GM23338 (cell line): ENCODE measurements at places on chromosomes 1 and 21. TPM values are rescaled to one million over a fixed set of nuclear protein-coding genes. Genes with fewer than 3 reads are reported as not detected.
A peak's percentile ranks its signal among the peaks of the same experiment; 100 is the strongest.

GRCh38 chr1:92804721-92805201, 19.9 kb upstream of the EVI5 start:
- no peaks in the 10 kb centered on the region for H3K4me1 ChIP-seq
- no peaks in the 10 kb centered on the region for H3K27me3 ChIP-seq
- no peaks in the 10 kb centered on the region for H3K36me3 ChIP-seq
- no peak overlapping the region for H3K4me3 ChIP-seq
- peak; percentile 91 for DNase-seq

DNA sequence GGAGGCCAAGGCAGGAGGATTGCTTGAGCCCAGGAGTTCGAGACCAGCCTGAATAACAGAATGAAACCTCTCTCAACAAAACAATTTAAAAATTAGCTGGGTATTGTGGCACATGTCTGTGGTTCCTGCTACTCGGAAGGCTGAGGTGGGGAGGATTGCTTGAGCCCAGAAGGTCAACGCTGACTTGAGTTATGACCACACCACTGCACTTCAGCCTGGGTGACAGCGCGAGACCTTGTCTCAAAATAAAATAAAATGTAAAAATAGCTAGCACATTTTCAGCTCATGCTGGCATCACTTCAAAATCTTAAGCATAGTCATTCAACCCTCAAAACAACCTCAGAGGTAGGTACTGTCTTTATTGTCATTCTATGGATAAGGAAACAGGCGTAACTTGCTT, 6.4 kb downstream of the JAK1 start:
- H3K4me3 ChIP-seq, result no peak overlapping the region
- peaks cover 22% of the 10 kb centered on the region for H3K27me3 ChIP-seq
- H3K4me1 ChIP-seq, result peaks cover 24% of the 10 kb centered on the region
- no peak for DNase-seq

DNA sequence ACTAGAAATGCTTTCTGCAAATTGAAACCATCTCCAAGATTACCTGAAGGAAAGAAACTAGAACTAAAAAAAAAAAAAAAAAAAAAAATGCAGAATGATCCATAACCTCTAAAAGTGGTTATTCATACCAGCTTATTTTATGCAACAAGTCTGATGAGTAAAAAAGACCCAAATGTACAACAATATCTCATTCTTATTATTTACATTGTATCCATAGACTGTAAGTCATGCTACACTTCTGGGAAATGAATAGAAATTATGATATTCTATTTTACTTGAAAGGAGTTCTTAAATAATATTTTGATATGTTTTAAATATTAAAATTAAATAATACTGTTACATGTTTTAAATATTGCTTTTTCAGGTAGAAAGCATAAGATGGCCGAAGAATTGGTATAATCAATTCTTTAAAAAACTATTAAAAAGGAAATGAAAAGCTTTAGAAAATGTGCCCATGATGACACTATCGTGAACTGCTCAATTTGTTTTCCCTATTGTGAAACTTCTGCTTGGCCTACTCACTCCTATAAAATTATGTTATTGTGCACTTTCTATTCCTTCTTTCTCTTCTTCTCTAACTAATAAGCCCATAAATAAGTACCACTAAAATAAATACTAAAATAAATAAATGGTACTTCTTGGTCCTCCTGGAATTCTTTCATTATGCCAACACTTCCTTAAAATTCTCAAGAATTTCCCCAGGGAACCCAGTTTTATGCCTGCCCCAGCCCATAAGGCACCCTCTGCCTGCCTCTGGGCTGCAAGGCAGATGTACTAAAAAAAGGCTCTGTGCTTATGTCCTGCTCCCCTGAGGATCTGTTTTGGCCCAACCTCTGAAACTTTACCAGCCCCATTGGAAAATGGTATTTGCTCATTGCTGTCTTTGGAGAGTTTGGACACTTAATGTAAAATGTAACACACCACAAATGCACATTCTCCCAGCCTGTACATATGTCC, 18.1 kb downstream of the SAMSN1 start:
- no peak for DNase-seq
- H3K4me1 ChIP-seq, result peaks cover 8% of the 10 kb centered on the region; the same call in 1 of the 2 replicates
- no peaks in the 10 kb centered on the region for H3K36me3 ChIP-seq
- H3K4me3 ChIP-seq, result no peak overlapping the region

GRCh38 chr1:220370041-220370700, 97.9 kb upstream of the RAB3GAP2 start:
- no peaks in the 10 kb centered on the region for H3K27me3 ChIP-seq
- no peak for DNase-seq
- no peak overlapping the region for H3K27ac ChIP-seq

DNA sequence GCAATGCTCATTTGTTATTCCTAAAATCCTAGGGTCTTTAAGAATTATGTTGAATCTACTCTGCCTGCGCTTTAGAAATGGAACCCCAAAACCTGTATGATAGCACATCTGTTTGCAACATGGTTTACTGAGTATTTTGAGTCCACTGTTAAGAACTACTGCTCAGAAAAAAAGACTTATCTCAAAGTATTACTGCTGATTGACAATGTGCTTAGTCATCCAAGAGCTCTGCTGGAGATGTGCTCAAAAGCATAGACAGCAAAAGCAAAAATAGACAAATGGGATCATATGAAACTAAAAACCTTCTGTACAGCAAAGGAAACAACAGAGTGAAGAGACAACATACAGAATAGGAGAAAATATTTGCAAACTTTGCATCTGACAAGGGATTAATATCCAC, 107.0 kb downstream of the CTH start:
- no peak overlapping the region for H3K4me3 ChIP-seq
- no peak overlapping the region for H3K27ac ChIP-seq
- no peaks in the 10 kb centered on the region for H3K4me1 ChIP-seq
- DNase-seq, result no peak
- no peaks in the 10 kb centered on the region for H3K36me3 ChIP-seq

DNA sequence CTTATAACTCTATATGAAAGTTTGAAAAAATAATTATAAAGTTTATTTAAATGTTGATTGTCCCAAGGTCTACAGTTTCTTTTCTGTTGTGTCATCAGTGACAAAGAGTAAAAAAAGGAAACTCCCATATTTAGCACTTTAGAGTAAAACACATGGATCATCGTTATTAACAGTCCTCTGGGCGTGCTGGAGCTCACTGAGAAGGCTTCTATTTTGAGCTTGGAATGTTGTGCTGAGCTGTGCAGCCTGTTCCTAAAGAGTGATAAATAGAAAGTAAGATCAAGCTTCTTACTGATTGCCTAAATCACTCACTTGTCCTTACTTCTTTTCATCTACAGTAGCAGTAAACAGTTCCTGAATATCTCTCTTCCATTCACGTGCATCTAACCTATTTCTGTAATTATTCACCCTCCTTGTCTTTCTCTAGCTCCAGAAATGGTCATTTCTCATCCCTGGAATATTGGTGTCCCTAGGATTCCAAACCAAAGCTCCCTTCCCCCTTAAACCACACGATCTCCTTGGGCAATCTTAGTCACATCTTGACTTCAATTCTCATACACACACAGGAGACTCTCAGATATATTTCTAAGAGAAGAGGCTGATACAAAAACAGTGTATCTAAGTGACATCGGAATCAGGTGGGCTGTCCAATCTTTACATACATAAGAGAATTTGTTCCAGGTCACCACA, 11.9 kb downstream of the GBP5 start:
- no peak overlapping the region for H3K4me3 ChIP-seq
- no peak overlapping the region for H3K27ac ChIP-seq
- no peak for DNase-seq
- no peaks in the 10 kb centered on the region for H3K27me3 ChIP-seq
- H3K36me3 ChIP-seq, result no peaks in the 10 kb centered on the region

DNA sequence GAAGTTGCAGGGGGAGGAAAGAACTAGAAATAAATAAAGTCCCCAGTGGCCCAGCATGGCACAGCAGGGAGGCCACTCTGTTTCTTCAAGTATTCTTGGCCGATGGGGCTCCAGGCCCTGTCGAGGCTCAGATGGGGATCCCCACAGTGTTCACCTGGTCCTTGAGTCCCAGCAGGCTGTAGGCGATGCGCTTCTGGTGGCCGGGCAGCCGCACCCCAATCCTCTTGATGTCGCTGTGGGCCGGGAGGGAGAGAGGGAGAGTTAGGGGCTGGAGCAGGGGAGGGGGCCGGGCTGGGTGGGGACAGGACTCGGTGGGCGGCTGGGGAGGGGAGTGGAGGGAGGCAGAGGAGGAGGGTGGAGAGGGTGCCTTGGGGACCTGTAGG, 30.8 kb downstream of the EPHA2 start:
- peaks cover 13% of the 10 kb centered on the region for H3K36me3 ChIP-seq
- no peak for DNase-seq
- no peak overlapping the region for H3K27ac ChIP-seq
- peaks cover 18% of the 10 kb centered on the region; the same call in 1 of the 2 replicates for H3K4me1 ChIP-seq
- H3K27me3 ChIP-seq, result no peaks in the 10 kb centered on the region
- H3K4me3 ChIP-seq, result no peak overlapping the region

- no peak overlapping the region for H3K4me3 ChIP-seq
- H3K36me3 ChIP-seq, result no peaks in the 10 kb centered on the region
- H3K27me3 ChIP-seq, result peaks cover 19% of the 10 kb centered on the region
- H3K27ac ChIP-seq, result no peak overlapping the region
- no peak for DNase-seq
Measured at GRCh38 chr1:112798292-112798691, 83.2 kb upstream of the PPM1J start.

- H3K27ac ChIP-seq, result no peak overlapping the region
- no peaks in the 10 kb centered on the region for H3K27me3 ChIP-seq
- DNase-seq, result no peak
Measured at GRCh38 chr21:18163956-18164355, 80.7 kb upstream of the CHODL start.

GRCh38 chr1:11158720-11159321, 30.3 kb upstream of the ANGPTL7 start:
- no peak for DNase-seq
- H3K27ac ChIP-seq, result no peak overlapping the region
- peaks cover 16% of the 10 kb centered on the region for H3K36me3 ChIP-seq
- no peak overlapping the region for H3K4me3 ChIP-seq
- H3K27me3 ChIP-seq, result no peaks in the 10 kb centered on the region

- H3K4me1 ChIP-seq, result peaks cover 28% of the 10 kb centered on the region
- no peak overlapping the region for H3K27ac ChIP-seq
- no peak for DNase-seq
Measured at GRCh38 chr1:45922813-45923212, 119.4 kb downstream of the MAST2 start.

DNA sequence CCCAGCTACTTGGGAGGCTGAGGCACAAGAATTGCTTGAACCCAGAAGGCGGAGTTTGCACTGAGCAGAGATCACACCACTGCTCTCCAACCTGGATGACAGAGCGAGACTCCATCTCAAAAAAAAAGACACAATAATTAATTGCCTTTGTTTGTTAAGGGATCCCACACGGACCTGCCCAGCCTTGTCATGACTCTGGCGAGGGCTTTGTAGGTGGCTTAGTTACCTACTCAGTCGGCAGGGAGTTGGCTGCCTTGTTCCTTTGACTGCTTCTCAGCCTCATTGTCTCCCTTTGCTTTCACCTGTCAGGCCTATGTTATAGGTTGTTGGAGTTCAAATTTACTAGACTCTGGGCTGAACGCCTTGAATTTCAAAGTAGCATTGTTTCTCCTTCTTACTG, 82.0 kb downstream of the UBE4B start:
- DNase-seq, result no peak
- no peaks in the 10 kb centered on the region for H3K27me3 ChIP-seq
- no peak overlapping the region for H3K4me3 ChIP-seq
- no peaks in the 10 kb centered on the region for H3K4me1 ChIP-seq

DNA sequence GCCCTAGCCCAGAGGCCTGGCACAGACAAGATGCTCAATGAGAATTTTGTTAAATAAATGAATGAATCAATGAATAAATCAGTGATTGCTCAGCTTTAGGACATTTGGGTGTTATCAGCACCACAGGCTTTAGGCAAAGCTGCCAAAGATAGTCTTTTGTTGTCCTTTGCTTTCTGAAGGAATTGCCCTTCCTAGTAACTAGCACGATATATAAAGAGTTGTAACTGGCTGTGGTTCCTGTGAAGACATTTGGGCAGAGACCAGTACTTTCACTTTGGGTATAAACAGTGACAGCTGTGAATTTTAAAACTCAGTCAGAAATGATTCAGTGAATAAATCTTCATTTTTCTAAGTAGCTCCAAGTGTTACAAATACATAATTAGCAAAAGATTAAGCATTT, 13.3 kb downstream of the RNU5D-1 start:
- no peak overlapping the region for H3K27ac ChIP-seq
- no peaks in the 10 kb centered on the region for H3K36me3 ChIP-seq
- DNase-seq, result no peak
- no peaks in the 10 kb centered on the region for H3K27me3 ChIP-seq
- no peak overlapping the region for H3K4me3 ChIP-seq

GRCh38 chr1:240308096-240308495, 216.4 kb downstream of the FMN2 start:
- no peak overlapping the region for H3K4me3 ChIP-seq
- no peak overlapping the region for H3K27ac ChIP-seq
- H3K27me3 ChIP-seq, result no peaks in the 10 kb centered on the region
- DNase-seq, result no peak
- no peaks in the 10 kb centered on the region for H3K36me3 ChIP-seq

PGLYRP4 gene
- total RNA-seq, result not detected in 2 replicates

ERICH3 gene
- not detected in 2 replicates for total RNA-seq

TCHHL1 gene
- not detected in 2 replicates for total RNA-seq

AMPD1 gene
- total RNA-seq, result not detected in 2 replicates
